ENCODE measurements at places on chromosomes 11 and 22.

DNA sequence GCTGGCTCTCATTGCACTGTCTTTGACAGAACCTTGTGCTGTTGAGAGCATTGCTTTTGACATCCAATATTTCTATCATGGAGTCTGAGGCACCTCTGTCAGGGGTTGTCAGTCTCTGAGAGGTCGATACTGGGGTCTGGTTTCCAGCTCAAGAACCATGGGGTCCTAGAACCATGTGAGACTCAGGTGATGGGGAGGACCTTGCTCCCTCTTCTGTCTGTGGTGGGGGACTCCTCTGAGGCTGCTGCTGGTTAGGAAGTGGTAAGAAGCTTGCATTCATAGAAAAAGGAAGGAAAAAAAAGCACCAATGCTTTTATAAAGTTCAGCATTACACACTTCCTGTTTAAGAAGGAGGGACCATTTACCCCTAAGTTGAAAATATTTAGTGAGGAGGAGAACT lies 91.8 kb upstream of the CD44 start:
- peak; percentile 46 for DNase-seq

DNA sequence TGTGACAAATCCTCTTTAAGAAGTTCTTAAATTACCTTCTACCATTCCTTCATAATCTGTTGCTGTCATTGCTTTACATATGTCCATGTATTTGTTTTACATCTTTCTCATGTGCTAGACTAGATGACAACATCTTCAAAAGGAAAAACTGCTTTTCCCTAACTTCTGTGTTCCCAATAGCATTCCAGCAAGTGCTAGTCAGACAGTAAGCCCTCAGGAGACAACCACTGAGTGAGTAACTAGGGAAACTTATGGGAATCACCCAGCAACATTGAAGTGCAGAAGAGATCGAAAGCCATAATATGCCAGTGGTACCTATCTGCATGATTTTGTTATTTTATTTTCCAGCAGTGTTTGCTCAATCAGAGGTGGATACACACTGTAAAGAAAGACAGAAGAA lies 889.7 kb upstream of the API5 start:
- no peak for DNase-seq

- no peak for DNase-seq
Measured at GRCh38 chr11:60780065-60780464, 5.1 kb upstream of the MS4A10 start.

DNA sequence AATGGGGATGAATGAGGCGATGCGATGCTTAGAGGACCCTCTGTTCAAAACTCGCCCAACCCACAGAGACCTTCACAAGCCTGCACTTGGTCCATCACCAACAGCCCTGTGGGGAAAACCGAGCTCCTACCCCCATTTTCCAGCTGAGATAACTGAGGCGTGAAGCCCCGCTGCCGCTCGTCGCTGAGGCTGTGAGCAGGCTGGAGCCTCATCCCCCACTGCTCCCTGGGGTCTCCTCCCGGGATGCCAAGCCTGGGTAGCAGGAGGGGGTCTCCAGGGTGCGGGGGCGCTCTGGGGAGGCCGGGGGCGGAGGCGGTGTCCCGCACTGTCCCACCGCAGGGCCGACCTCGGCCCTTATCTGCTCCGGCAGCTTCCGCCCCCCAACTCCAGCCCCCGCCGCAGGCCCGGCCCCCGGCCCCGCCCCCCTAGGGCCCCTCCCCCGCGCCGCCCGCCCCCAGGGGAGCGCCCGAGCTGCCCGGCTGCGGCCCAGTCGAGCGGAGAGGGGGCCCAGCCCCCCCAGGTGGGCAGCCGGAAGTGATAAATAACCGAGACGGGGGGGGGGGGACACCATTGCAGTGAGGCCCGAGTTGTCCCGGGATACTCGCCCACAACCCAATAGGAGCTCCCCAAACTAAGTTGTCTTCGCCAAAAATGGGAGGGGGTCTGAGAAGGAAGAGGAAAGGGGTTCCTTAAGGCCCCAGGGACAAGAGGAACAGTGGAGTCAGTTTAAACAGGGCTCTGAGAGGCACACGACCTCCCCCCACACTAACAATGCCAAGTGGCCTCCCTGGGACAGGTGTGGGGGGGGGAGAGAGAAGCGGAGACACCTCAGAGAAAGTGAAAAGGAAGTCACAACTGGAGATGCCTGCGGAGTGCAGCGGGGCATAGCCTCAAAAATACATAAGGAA lies 8.3 kb upstream of the SLC39A13 start:
- DNase-seq, result peak; percentile 29

- DNase-seq, result no peak
Measured at GRCh38 chr11:94295534-94295933, 8.8 kb upstream of the IZUMO1R start.

DNA sequence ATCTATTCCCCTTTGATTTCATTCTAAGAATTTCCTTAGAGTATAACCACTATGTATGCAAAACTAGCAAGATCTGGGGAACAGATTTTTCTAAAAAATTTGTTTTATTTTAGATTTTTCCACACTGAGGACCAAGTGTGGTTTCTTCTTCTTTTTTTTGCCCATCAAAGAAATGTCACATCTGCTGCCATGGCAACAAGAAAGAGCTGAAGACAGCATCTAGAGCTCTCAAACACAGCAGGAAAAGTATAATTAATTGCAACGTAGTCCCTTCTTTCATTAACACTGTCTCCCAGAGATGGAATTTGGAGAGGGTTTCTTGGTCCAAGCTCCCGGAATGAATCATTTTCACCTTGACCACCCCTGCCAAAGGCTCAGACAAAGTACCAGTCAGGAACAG lies 256.7 kb upstream of the CCDC90B start:
- no peak for DNase-seq

GRCh38 chr11:63616953-63617352 lies 2.7 kb upstream of the PLAAT3 start:
- no peak for DNase-seq

GRCh38 chr11:8785457-8785856 lies 102.9 kb downstream of the RPL27A start:
- no peak for DNase-seq

DNA sequence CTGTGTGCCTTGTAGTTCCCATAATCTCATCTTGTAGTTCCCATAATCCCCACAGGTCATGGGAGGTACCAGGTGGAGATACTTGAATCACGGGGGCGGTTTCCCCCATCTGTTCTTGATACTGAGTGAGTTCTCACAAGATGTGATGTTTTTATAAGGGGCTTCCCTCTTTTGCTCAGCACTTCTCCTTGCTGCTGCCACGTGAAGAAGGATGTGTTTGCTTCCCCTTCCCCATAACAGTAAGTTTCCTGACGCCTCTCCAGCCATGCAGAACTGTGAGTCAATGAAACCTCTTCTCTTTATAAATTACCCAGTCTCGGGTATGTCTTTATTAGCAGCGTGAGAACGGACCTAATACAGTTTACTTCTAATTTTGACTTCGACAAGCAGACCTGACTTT lies 14.0 kb upstream of the SMIM38 start:
- no peak for DNase-seq

- no peak for DNase-seq
Measured at GRCh38 chr11:116697011-116697410, 75.8 kb downstream of the BUD13 start.

DNA sequence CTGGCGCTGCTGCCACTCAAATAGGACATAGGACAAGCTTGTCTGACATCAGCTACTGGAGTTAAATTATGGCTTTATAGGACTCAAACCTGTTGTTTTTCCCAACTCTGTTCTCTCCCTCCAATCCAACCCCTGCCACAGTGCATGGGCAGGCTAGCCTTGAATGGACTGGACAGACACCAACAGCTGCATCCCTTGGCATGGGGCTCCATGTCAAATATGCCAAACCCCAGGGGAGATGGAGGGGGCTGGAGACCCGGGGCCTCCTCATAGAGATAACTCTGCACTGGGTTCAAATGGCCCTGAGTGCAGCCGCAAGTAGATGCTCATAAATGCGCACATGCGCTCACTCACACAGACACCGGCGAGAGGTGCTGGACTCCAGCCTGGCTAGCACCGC lies 28.9 kb downstream of the CD5 start:
- DNase-seq, result no peak

GRCh38 chr11:71304491-71304890 lies 52.1 kb upstream of the SHANK2 start:
- DNase-seq, result no peak

GRCh38 chr11:44335052-44335760 lies 25.3 kb upstream of the ALX4 start:
- DNase-seq, result no peak

- DNase-seq, result no peak
Measured at GRCh38 chr22:34878171-34878570, 187.8 kb upstream of the ISX start.

- no peak for DNase-seq
Measured at GRCh38 chr11:95659088-95659487, 130.5 kb downstream of the FAM76B start.

- no peak for DNase-seq
Measured at GRCh38 chr11:124754309-124754708, 2.3 kb upstream of the VSIG2 start.

- no peak for DNase-seq
Measured at GRCh38 chr22:22870577-22871404, 16.8 kb upstream of the IGLL5 start.

DNA sequence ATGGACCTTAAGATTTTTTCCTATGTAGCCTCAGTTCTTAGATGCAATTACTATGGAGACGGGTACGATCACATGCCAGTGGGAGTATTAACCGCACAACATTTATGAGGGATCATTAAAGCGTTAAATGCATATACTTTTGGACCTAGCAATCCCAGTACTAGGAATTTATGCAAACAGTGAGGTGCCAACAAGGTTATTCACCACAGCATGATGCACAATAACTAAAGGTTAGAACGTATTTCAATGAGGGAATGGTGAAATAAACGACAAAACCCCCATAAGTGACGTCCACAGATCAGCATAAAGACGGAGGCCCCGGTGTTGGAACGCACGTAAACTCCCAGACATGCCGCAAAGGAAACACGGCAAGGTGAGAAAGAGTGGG lies 539 bp downstream of the SIRT3 start:
- peak; percentile 64 for DNase-seq

DNA sequence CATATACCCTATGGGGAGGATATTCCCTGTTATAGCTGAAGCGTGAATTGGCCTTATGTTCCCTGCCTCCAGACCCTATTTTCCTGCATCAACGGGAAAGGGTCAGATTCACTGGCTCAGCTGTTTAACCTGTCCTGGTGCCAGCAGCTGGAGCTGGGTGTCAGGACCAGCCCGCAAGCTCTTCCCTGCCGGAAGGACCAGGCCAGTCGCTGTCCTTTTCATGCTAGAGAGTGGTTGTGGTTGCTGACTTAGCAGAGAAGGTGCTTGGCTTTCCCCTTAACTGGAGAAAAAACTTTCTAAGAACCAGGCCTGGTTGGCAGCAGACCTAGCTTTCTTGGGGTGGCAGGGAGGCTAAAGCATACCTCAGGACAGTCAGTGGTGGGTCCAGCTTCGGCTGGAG lies 5.2 kb upstream of the SREBF2 start:
- no peak for DNase-seq

- DNase-seq, result no peak
Measured at GRCh38 chr11:75635066-75635862, 33.6 kb downstream of the MAP6 start.

GRCh38 chr11:124297921-124298320 lies 15.8 kb downstream of the OR8D1 start:
- DNase-seq, result no peak

DNA sequence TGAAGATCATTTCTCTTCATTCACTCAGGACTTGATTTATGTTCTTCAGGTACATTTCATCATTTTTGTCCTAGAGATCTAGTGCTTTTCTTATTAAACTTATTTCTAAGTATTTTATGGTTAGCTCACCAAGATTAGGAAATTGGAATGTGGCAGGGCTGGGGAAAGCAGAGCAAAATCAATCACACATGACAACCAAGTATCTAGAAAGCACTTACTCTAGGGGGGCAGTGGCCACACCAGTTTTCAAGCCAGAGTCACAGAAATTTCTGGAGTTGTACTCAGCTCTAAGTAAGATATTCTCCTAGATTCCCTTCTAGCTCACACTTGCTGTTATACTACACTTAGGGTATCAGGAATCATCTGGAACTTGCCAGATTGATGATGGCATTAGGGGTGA lies 33.3 kb upstream of the MYEOV start:
- DNase-seq, result no peak

DNA sequence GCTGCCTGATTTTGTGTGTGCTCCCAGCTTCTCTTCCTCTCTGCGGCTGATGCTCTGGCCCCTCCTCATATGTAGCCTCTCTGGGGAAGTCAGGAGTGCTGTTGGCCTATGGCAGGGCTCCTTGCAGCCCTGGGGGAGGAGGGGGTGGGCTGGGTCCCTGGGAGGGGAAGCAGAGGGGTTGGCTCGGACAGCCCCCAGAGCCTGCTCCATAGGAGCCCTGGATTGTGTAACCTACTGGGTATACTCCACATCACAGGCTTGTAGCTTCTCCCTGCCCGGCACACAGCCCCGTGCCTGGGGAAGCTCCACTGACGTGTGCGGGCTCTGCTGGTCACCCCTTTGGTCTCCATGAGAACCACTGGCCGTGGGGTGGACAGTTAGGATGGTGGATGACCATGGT lies 113.8 kb downstream of the ST3GAL4 start:
- DNase-seq, result no peak

- no peak for DNase-seq
Measured at GRCh38 chr11:45615182-45615792, 50.1 kb downstream of the CHST1 start.

Data from activated CD4-positive, alpha-beta T cell treated with anti-CD3 and anti-CD28 coated beads, Interleukin-2, amount 50 U/mL, for 1 hour (primary cell).